Fibroblast of skin of left biceps (primary cell): ENCODE measurements at places on chromosomes 7 and 10.
A peak's percentile ranks its signal among the peaks of the same experiment; 100 is the strongest.

DNA sequence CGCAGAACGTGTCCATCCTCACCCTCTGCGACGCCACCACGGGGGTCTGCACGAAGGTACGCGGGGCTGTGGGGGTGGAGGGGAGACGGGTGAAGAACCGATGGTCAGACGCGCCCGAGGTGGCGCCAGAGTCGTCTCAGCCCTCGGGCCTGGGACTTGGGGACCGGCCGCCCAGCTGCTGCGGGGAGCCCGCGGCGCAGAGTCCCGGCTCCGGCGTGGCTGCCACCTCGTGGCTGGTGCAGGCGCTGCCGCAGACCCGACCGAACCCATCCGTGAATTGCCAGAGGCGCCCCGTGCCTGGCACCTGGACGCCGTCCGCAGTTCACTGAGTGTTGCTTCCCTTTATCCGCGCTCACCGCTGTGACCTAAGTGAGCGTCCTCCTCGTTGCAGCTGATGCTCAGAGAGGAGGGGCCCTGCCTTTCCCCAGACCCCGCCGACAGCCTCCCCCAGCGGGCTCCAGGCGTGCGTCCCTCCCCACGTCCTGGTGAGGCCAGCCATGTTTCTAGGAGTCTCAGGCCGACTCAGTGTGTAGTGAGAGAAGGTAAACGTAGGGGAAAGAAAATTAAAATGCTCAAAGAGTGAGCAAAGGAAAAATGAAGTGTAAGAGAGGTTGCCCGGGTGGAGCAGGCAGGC is 208.7 kb downstream of the PAXIP1 start:
- DNase-seq = no peak

GRCh38 chr10:121865554-121865953 is 62.3 kb downstream of the ATE1 start:
- DNase-seq = no peak

DNA sequence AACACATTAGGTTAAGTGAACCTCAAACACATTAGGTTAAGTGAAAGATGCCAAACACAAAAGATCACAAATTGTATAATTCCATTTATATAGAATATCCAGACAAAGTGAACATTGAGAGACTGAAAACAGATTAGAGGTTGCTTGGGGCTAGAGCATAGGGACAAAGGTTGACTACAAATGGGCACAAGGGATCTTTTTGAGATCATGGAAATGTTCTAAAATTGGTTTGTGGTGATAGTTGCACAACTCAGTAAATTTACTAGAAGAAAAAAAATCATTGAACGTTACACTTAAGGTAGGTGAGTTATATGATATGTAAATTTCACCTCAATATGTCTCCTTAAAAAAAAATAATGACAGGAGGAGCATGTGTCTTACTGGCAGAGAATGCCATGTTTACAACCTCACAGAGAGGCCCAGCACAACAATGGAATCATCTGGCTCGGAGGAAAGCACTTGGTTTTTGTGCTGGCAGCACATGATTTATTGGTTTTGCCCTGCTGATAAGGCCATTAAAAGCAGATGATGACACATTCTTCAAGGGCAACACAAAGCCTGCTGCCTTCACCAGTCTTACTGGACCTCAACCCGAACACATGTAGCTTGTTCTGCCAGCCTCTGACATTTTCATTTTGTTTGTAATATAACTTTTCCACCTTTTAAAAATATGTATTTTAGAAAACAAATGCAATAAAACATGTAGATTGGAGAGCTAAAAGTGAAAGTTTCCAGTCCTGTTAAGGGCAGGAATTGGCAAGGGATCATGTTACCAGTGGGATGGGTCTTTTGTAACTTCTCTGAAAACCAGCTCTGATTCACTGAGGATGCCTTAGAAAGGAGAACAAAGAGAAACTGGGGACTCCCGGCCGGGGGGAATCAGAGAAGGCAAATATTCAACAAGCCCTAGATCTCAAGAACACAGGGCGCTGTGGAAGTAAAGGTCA is 11.9 kb upstream of the LMOD2 start:
- DNase-seq = peak; percentile 15

DNA sequence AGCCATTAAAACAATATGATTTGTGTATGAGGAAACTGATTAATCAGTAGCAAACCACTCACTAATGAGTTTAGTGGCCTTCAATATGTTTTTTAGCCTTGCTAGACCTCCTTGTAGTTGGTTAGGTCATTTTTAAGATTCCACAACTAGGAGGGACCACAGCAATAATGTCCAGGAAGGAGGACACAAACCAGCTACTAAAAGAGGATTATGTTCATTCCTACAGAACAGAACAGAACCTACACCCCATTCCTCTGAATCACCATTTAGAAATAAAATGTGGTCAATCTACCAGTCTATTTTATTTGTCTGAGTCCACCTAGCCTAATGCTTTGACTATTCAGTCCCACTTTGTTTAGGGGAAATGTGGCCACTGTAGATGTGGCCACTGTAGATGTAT is 226.3 kb downstream of the GLI3 start:
- no peak for DNase-seq

DNA sequence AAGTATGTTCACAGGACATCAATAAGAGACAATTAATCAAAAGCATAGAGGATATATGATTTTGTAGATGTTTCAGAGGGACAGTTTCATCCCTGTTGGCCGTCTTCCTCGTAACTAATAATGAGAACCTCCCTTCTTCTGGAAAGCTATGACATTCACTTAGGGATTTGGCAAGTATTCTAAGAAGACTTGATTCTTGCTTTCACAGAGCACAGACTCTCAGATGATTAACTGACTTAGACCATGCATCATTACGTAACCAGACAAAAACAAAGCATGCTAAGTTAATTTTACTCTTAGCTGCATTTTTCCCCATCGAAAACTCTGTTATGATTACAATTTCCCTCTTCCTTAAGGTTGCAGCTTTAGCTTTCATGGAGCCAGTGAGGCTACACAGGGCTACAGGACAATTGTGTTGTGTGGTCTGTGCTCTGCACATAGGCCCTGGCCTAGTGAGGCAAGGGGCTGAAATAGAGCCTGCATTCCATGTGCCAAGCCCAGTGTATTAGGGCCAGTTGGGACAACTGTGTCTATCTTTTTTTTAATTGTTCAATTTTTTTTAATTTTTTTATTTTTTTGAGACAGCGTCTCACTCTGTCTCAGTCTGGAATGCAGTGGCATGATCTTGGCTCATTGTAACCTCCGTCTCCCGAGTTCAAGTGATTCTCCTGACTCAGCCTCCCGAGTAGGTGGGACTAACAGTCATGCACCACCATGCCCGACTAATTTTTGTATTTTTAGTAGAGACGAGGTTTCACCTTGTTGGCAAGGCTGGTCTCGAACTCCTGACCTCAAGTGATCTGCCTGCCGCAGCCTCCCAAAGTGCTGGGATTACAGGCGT is 105.3 kb downstream of the PLXDC2 start:
- DNase-seq = peak; percentile 75

DNA sequence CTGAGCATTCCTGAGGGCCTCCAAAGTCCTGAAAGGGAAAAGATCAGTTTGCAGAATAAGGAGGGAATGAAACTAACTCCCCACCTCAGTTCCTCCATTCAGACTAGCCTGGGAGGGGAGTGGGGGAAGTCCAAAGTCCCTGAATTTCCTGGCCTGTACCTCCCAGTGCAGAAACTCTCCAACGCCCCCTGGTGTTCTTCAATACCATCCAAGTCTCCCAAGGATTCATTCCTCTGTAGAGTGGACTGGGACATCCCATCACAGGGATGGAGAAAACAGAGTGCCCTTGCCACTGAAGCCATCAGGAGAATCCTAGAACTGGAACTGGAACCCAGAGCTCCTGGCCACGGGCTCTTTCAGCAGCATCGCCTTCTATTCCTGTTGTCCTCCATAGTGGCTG is 1.6 kb upstream of the COL13A1 start:
- DNase-seq = peak; percentile 29
